CD8-positive, alpha-beta T cell (primary cell): ENCODE measurements at places on chromosomes 6 and 20.
A peak's percentile ranks its signal among the peaks of the same experiment; 100 is the strongest.

- no peak for DNase-seq
These were observed 1.9 kb downstream of the POU3F2 start for GRCh38 chr6:98836025-98836961.

GRCh38 chr6:25196464-25196863 lies 82.7 kb upstream of the CARMIL1 start:
- no peak for DNase-seq

GRCh38 chr20:25280051-25280573 lies 32.2 kb downstream of the PYGB start:
- no peak for DNase-seq

DNA sequence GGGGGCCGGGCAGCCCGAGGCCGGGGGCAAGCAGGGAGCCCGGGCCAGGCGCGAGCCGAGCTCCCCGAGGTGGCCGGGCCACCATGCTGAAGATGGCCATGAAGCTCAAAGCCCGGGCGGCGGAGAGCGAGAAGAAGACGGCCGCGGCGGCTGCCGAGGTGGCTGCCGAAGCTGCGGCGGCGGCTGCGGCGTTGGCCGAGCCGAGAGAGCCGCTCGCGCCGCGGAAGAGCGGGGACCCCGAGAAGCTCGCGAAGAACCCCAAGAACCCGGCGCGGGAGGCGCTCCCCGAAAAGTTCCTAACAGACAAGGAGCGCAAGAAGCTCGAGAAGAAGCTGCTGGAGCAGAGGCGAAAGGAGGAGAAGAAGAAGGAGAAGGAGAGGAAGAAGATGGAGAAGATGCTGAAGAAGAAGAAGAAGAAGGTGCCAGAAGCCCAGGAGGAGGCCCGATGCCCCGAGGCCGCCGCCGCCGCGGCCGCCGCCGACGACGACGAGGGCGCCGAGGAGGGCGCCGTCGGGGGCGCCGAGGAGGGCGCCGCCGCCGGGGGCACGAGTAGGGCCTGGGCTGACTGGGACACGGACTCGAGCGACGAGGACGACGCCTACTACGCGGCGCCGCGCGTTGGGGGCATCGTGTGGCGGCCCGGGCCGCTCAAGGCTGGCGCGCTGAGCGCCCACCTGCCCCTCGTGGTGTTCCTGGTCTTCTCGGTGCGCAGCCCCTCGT lies 37.4 kb downstream of the GNAS start:
- DNase-seq, result peak; percentile 58

GRCh38 chr6:88044530-88044929 lies 3.1 kb upstream of the SPACA1 start:
- DNase-seq, result no peak

GRCh38 chr20:49685809-49686208 lies 27.9 kb downstream of the B4GALT5 start:
- DNase-seq, result no peak

DNA sequence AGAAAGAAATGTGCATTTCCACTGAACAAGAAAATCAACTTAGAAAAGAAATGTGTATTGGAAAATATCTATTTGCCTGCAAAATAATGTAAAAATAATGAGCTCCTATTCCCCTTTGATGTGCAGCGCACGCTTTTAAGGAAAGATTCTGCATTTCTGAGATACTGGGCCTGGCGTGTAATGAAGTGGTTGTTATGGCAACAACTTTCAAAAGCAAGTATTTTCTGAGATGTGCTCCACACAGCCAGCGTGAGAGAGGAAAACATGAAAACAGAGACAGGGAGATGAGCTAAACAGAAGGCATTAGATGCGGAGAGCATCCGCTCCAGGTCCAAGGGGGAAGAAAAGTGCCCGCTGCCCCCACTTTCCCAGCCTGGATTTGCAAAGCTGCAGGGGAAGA lies 39.1 kb upstream of the GTSF1L start:
- no peak for DNase-seq
